ENCODE measurements at places on chromosomes 1 and 21.

- no peak for DNase-seq
Observed at GRCh38 chr1:87274851-87275250, 53.8 kb upstream of the LMO4 start.

DNA sequence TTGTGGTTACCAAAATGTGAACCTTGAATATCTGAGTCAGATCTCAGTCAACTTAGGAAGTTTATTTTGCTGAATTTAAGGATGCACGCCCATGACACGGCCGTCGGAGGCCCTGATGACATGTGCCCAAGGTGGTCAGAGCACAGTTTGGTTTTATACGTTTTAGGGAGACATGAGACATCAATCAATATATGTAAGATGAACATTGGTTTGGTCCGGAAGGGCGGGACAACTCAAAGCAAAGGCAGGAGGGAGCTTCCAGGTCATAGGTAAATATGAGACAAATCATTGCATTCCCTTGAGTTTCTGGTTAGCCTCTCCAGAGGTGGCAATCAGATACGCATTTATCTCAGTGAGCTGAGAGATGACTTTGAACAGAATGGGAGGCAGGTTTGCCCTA, 1.0 kb upstream of the PRMT2 start:
- no peak for DNase-seq

DNA sequence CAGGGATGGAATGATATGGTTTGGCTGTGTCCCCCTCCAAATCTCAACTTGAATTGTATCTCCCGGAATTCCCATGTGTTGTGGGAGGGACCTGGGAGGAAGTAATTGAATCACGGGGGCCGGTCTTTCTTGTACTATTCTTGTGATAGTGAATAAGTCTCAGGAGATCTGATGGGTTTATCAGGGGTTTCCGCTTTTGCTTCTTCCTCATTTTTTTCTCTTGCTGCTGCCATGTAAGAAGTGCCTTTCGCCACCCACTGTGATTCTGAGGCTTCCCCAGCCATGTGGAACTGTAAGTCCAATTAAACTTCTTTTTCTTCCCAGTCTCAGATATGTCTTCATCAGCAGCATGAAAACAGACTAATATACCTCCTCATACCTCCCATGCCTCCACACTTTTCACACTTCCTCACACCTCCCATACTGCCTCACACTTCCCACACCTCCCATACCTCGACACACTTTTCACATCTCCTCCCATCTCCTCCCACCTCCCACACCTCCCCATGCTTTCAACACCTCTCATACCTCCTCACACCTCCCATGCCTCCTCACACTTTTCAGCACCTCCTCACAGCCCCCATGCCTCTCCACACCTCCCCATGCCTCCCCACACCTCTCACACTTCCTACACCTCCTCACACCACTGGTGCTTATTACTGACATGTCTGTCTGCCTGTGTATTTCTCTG, 21.3 kb downstream of the GPR137B start:
- no peak for DNase-seq

GRCh38 chr21:37000381-37000780, 6.1 kb upstream of the RIPPLY3 start:
- no peak for DNase-seq

- DNase-seq, result no peak
Observed at GRCh38 chr1:169527451-169528214, 41.9 kb upstream of the SLC19A2 start.
